Activated CD4-positive, CD25-positive, alpha-beta regulatory T cell treated with anti-CD3 and anti-CD28 coated beads, Interleukin-2, amount 50 U/mL, for 24 hours (primary cell): ENCODE measurements at places on chromosomes 13 and 19.

- no peak for ATAC-seq
Observed at GRCh38 chr13:33347861-33348260, 62.3 kb upstream of the STARD13 start.

DNA sequence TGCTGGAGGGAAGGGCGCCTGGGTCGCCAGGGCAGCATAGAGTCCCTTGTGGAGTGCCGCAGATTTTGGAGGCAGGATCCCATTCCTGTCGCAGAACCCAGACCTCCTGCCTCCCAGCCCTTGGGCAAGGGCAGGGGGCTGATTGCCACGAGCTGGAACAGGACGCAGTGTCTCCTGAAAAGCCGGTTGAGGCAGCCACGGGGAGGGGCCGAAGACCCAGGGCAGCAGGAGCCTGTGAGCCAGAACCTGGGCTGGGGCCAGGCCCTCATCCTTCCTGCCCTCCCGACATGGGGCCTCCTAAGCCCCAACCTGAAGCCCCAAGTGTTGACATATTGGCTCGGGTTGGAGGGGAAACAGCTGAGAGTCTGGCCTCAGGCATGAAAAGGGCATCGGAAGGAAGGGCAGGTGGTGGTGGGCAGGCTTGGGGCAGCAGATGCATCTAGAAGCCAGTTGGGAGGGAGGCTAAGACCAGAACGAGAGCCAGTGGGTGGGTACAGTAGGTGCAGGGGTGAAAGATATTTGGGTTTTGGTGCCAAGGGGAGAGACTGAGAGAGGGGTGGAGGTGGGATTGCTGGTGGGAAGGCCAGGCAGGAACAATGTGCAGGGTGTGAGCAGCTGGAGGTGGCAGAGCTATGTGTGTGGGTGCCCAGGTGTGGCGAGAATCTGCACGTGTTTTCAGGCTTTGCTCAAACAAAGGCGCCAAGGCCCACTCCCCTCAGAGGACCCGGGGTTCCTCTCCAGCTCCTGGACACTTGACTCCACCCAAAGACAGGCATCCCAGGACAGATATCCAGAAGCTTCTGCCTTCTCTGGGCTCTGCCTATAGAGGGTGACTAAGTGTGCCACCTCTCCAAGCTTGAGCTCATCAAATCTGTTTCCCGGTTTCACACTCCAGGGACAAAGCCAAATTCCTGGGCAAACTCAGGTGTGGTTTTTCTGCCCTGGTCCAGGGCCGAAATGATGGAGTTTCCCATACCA, 1.4 kb upstream of the SBSN start:
- ATAC-seq: no peak

- ATAC-seq: peak; percentile 72
Observed at GRCh38 chr13:111031531-111031961, 83.6 kb upstream of the ARHGEF7 start.

DNA sequence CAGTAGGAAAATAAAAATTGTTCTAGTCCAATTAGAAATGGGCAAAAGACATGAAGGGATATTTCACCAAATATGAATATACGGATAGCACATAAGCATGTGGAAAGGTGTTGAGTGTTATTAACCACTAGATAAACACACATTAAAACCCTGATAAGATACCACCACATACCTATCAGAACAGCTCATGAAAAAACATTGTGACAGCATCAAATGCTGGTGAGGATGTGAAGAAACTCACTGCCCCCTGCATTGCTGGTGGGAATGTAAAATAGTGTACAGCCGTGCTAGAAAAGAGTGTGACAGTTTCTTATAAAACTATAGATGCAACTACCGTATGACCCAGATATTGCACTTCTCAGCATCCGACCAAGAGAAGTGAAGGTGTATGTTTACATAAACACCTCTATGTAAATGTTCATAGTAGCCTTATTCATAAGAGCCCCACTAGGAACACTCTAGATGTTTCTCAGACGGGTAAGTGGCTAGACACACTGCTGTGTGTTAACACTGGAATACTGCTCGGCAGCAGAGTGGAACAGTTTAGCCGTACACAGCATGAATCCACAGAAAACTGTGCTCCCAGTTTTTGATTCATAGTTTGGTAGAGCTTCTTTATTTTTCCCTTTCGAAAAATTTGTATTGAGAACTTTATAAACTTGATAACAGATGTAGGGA, 321.1 kb downstream of the MYO16 start:
- ATAC-seq: no peak

DNA sequence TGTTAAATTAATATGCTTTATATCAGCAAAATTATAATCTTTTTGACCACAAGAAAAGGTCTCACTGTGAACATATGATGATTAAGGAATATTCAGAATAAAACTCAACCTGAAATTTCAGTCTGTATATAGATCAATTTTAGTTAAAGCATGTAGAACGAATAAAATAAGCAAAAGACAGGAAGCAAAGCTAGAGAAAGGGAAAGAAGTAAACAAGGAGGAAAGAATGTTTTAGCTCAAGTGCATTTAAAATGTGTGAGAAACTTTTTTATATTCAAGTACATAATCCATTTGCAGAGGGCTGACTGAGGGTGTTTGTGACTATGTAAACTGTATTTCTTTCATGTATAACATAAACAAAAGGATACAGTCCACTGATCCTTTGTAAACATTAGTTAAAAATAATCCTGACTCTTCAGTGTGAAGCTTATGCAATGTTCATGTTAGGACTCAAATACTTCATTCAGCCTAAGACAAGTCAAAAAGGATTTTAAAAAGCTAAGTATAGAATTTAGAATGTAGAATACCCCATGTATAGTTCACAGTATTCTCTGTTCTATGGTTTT, 472.1 kb downstream of the DIAPH3 start:
- ATAC-seq: no peak

DNA sequence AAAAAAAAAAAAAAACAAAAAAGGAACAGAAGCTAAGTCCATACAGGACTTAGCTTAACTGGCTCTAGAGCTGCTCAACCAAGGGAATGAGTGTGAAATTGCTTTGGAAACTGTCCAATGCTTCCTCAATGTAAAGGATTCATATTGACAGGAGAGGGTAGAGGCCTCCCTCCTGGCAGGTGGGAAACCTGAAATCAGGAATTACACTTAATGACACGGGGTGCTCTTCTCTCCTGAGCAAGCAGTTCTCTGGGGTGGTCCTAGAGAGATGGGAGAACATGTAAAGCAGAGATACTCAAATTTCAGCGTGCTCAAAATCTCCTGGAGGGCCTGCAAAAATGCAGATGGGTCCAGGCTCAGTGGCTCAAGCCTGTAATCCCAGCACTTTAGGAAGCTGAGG, 3.6 kb upstream of the MAG start:
- ATAC-seq: no peak

DNA sequence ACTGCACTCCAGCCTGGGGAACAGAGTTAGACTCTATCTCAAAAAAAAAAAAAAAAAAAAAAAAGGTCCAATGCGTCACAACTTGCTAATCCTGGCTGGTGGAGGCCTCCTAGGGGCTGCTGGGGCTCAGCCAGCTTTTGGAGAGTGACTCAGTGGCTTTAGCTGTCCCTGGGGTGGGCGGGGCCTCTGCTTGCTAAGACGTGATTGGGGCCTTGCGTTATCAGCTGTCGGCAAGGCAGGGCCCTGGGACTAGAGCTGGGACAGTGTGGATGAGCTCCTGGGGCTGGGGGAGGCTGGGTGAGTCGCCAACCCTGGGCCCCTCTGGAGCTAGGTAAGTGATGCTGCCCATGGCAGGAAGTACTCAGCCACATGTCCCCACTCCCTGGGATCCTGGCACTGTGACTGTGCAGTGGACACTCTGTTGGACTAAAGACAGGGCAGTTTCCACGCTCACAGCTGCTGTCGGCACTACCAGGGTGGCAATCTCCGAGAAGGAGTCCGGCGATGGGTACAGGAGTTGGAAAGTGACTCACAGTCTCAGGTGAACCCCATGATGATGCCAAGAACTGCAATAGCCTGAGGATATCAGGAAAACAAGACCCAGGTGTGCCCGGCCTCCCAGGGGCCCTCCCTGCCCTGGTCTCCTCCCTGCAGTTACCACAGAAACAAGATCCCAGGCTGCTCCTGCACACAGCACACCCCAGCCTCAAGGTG, 32.2 kb downstream of the F2RL3 start:
- no peak for ATAC-seq

DNA sequence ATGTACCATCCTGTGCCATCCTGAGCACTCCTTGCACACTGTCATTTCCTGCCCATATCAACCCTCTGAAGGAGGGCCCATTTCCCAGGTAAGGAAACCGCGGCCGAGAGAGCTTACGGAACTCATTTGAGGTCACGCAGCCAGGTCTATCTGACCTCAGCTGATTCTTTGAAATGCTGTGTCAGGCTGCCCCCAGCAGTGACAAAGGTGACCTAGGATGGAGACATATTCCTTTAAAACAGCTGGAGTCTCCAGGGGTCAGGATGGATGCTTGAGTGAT, 42.2 kb upstream of the VSTM2B start:
- ATAC-seq: no peak

GRCh38 chr19:52748336-52748950, 13.6 kb upstream of the ZNF611 start:
- ATAC-seq: no peak

GRCh38 chr13:100275746-100276145, 186.9 kb downstream of the PCCA start:
- no peak for ATAC-seq

DNA sequence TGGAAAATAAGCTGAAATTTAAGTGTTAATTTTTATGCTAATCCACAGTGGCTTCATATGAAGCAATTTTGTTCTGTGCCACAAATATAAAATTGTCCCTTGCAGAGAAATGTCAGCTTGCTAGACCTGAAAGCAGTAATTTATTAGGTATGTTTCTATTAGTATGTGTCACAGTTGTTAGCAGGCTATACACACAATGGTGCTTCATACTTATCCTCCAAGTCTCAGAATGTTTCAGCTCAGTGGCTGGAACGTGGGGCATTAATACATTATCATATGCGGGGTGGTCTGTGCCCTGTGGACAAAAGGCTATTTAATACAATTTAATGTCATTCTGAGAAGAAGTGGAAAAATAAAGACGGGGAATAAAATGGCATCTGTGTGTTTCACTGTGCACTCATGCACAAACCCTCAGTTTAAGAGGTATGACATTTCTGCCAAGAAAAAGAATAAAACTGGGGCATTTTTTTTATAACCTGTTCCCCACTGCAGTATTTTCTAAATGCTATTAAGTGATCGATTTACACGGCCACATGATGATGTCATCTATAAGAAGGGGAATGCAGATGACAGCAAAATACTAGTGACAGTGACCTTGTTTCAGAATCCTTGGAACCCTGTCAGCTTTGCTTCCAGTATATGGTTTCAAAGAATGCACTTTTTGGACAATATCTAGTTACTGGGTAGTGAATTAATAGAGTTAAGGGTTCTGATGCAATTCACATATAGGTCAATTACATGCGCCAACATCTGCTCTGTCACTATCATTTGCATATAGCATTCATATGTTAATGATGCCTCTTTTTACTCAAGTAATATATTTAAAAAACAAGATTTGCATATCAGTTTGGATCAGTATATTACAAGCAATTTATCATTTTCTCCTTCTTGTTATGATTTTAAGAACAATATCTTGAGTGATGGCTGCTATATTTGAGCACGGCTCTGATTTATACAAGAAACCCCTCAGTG, 21.2 kb upstream of the ZNF536 start:
- ATAC-seq: no peak

- peak; percentile 93 for ATAC-seq
Observed at GRCh38 chr19:18700501-18701249, 17.2 kb downstream of the CRTC1 start.

DNA sequence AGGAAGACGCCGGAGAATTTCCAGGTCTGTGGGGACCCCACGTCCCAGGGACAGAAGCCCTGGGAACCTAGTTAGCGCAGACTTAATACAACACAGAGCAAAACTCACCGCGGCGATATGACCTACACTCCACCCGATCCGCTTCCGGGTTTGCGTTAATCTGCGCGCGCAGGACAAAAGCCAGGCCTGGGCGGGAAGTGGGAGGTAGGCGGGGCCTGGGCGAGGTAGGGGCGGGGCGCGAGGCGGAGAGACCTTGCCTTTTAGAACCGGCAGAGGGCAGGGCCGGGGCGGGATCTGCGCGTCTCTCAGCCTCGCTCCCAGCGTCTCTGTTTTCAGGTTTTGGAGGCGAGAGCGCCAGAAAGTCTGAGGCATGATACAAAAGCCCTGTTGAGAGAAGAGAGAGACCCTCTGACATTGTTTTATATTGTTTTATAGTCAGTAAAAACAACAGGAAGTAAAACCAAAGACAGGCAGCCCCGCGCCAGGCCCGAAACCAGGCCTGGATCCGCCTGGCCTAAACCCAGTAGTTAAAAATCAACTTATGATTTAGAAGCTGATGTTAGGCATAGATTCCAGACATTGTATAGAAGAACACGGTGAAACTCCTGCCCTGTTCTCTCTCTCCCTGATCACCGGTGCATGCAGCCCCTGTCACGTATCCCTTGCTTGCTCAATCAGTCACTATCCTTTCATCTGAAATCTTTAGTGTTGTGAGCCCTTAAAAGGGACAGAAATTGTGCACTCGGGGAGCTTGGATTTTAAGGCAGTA, at the start of gene ZNF611:
TSS of gene ZNF611 (minus strand) at position 152 of the 769 bp plus-strand sequence. CDS start 19,150 bp downstream, outside the sequence.
- peak; percentile 98 for ATAC-seq
